ENCODE measurements at places on chromosomes 5 and 9.

DNA sequence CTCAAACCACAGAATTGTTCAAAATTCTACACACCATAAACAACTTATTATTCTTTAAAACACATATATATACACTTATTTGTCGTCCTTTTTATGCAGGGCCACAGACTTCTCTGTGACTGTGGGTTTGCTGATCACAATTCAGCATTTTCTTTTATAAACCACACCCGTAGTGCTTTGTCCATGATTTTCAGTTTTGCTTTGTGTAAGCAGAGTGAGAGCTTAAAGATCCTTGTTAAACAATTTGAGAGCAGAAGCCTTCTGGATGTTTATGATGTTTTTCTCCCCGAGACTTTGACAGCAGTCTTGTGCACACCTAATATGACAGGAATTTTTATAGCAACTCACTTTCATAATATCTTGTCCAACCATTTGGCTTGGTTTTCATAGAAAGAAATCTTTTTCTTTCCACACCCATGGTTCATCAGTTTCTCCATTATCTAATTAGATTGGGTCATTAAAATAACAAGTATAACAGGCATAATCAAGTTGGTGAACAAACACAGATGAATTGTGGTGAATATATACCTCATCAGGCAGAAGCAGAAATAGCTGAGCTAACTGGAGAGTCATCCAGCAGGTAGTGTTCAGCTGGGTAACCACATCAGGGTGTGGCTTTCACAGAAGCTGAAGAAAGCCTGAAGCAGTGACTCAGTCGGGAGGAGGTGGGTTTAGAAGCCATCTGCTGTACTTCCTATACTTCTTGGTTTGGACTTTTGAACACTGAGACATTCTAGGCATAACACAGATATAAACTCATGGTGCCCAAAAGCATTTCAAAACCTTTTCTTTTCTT lies 232.8 kb downstream of the DOCK8 start:
- peak; percentile 13 for DNase-seq

DNA sequence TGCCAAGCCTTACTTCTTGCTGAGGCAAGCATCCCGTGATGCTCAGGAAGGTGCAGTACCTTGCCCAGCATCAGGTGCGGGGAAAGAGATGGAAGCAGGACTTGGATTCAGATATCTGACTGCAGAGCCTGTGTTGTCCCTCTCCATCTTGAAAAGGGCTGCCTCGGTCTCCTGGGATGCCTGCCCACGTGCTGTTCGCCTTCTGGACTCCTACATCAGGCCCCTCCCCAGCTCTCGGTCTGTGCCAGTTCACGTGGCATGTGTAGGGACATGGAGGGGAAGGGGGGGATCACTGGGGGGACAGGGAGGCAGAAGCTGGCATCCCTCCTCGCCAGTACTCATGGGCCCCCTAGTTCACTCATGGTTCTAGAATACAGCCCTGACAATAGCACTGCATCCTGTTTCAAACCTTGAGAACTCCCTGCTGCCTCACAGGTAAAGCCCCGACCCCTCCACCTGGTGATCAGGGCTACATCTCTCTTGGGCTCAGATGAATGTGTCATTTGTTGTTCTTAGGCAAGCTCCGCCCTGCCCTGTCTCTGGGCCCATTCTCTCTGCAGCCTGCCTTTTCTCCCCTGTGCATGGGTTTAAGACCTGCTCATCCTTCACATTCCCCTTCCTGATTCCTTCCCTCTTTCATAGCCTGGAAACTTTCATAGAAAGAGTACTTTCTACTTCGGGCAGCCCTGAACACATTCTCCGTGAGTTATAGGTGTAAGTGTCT lies 38.9 kb upstream of the SLC25A51 start:
- DNase-seq: no peak

DNA sequence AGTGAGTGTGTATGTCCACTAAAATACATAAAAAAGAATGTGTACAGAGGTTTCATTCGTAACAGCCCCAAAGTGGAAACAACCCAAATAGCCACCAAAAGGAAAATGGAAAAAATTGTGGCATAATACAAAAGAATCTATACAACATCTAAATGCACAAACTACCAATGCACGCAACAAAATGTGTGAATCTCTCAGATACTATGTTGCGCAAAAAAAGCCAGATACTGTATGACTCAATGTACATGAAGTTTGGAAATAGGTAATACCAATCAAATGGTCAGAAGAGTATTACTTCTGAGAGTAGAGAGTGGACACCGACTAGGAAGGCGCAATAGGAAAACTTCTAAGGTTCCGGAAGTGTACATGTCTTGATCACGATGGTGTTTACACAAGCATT lies 2.4 kb downstream of the XPA start:
- DNase-seq: no peak

DNA sequence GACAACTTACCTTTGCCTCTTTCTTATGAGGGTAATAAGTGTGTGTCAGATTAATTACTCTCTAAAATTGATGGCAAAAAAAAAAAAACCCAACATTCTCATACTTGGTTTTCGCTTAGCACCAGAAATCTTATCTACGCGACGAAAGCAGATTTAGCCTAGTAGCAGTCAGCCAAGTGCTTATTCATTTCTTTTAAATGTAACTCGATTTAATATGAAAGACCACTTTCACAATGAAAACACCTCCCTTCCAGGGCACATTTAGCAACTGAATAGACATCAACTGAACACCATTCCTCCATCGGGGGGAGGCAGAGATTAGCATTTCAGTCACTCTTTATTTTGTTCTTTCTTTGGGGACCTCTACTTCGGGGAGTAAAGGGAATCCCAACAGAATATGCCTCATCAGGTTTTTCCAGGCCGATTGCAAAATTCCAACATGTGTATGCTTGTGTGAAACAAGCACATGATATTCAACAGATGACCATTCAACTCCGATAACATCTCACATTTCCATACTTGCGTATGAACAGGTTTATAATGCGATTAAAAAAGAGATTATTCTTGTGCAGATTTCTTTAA lies 124.1 kb upstream of the RETREG1 start:
- DNase-seq: no peak

DNA sequence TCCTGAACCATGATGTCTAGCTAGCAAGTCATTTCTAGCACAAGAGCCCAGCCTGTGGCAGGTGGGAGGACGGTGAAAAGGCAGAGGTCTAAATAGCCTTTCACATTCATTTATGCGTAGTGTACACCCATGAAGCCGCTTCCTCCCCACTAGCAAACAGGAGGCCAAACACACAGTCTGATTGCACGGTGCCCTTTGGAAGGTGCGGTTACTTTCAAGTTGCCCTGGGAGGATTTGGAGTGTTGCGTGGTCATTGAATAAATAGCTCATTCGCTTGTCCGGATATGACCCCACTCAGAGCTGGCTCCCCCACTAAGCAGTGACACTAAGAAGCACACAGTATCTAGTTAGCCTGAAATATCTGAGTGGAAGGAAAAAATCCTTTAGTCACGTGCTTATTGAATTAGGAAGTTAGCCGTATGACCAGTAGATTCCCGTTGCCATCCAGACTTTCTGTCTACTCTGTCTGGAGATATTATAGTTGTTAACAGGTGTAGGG lies 664 bp upstream of the ARSB start:
- DNase-seq: peak; percentile 79

DNA sequence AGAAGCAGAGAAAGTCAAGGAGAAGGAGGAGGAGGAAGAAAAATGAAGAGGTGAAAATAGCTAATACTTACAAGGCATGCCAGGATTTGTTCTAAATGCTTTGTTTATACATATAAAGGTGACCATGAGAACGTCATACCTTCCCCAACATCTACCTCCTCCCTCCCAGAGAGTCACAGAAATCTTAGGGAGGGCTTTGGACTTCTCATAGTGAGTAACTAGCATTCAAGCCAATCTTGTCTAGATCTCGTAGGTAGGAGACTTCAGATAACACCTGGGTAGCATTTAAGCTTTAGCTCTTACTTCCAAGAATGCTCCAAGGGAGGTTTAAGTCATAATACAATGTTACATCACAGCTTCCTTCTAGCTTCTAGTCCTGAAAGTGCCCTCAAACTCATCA lies 36.5 kb upstream of the GPBP1 start:
- DNase-seq: no peak

DNA sequence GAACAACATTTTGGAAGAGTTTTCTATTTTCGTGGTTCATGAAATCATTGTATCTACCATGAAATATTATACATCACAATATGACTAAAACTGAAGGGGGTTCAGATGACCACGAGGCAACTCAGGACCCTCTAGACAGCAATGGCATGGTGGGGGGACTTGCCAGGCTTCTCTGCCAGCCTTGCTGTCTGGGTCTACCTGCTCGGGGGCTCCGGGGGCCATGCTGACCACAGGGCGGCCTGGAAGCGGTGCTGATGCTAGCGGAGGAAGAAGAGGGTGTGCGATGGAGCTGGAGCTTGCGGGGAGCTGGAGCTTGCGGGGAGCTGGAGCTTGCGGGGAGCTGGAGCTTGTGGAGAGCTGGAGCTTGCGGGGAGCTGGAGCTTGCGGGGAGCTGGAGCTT lies 89.2 kb upstream of the IRX4 start:
- no peak for DNase-seq

GRCh38 chr9:31639451-31639850 lies 745.0 kb upstream of the ACO1 start:
- no peak for DNase-seq

- no peak for DNase-seq
Observed at GRCh38 chr9:124873664-124874063, 11.7 kb downstream of the ARPC5L start.

DNA sequence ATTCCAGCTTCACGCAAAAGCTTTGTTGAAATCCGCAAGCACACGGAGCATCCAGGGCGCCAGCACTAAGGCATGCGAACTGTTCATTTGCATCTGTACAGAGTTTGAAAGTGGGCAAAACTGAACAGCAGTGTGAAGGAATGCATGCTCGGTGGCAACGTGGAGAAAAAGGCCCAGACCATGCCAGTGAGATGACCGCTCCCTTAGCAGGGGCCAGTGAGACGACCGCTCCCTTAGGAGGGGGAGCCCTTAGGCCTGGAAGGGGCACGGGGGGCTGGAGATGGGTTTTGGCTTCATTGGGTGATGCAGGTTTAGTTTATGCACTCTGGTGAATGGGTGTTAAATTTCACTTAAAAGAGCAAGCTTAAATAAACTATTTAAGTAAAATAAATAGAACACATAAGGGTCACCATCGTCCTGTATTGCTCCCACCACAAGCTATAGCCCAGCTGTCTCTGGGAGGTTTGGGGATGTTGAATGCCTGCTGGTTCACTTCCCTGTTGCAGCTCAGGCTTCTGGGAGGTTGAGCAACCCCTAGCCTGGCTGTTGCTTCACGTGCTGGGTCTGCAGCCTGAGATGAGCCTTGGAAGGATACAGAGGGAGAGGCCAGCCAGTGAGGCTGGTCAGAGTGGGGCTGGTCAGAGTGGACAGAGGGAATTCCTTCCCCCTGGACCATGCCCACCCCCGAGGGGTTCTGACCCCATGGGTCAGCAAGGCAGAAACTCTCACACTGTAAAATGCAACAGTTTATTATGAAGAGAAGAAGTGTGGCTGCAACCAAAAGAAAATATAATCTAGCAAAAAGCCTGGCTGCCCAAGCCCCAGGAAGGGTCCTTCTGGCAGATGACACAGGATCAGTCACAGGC lies 4.6 kb upstream of the FCN1 start:
- no peak for DNase-seq

DNA sequence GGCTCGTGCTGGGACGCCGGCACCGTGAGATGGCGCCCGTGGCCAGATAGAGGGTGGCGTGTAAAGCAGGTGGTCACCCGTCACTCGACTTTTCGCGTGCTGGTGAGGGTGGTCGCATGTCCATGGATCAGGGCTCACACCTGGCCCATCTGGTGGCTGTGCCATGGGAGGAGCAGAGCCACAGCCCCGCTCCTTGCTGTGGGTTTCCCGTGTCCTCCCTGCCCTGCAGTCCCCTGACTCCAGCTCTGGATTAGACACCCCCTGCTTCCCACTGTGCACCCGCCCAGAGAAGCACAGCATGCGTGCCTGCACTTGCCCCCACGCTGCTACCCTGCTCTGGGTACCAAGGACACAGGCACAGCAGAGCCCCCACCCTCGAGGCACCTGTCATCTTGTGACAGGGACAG lies 1.8 kb upstream of the TMEM250 start:
- no peak for DNase-seq

GRCh38 chr5:164235300-164235891 lies 730.0 kb downstream of the MAT2B start:
- DNase-seq: no peak

DNA sequence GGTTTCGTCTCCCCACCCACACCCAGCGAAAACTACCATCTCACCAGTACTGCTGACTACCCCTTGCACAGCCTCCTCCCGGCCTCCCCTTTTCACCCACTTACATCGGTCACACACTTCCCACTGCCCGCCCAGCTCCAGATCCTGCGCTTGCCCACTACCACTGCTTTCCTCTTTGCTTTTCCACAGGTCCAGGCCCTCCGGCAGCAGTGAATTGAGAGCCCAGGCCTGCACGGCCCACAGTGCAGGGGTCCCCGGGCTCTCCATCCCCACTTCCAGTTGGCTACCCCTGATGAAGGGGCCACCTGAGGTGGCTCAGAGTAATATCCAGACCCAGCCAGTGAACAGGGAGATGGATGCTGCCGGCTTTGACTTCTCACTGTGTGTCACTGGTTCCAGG lies 120.2 kb upstream of the FSTL4 start:
- DNase-seq: no peak

GRCh38 chr9:94885854-94886447 lies 159.5 kb downstream of the AOPEP start:
- no peak for DNase-seq

DNA sequence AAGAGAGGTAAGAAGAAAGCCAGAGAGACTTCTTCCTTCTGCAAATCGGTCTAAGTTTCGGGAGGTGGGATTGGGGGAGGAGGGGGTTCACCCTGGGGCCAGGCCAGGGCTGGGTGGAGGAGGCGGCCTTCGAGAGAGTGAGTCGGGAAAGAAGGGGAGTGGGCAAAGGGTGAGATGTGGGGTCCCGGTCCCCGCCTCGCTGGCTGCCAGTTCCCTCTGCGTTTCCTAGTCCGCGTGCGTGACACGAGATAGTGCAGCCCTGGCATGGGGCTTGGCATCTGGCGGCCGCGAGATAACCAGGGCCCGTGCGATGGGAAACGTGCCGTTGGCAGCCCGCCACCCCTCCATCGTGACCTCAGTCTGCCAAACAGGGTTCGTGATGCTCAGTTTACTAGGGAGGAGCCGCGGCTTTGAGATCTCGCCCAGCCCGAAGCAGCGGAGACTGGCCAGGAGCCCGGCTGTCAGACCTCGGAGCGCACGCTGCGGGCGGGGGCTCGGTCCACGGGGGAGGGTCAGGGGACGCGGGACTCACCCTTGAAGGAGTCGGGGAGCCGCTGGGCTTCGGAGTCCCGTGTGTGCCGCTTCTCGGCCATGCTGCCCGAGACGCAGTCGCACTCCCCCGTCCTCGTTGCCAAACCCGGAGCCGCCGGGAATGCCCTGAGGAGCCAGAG lies at the start of gene STOM:
TSS of gene STOM (minus strand) at position 656 of the 671 bp plus-strand sequence. CDS start at position 593, 63 bp downstream.
- no peak for DNase-seq

- DNase-seq: no peak
Observed at GRCh38 chr5:91332267-91333045, 50.7 kb downstream of the ARRDC3 start.

DNA sequence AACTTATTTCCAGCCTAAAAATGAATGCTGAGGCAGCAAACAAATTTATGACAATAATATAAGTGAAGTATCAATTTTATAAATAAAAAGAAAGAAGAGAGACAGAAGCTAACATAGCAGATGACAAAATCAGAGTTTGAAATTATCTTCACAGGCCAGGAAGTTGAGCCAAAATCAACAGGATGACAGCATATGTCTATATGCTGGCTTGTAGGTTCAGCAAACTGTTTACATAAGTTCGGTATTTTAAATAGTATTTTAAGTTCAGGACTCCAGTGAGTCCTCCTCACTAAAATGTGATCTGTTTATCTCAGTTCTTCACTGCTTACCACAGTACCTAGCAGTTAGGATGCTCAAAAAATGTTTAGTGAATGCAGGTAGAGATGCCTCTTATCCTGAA lies 359.6 kb upstream of the SMC2 start:
- DNase-seq: no peak

- peak; percentile 73 for DNase-seq
Observed at GRCh38 chr5:181181650-181182565, 23.1 kb downstream of the TRIM7 start.

Measured in GM20000 (cell line).